Neuronal stem cell (in vitro differentiated cells): ENCODE measurements at places on chromosomes 6 and 20.

GRCh38 chr6:79241228-79241627 lies 6.7 kb upstream of the HMGN3 start:
- H3K4me1 ChIP-seq, result no peaks in the 10 kb centered on the region
- H3K4me3 ChIP-seq, result no peak overlapping the region
- no peak overlapping the region for H3K27ac ChIP-seq
- no peaks in the 10 kb centered on the region for H3K27me3 ChIP-seq
- no peaks in the 10 kb centered on the region for H3K36me3 ChIP-seq

- DNase-seq, result peak; percentile 67
- H3K4me1 ChIP-seq, result no peaks in the 10 kb centered on the region
- peak overlapping the region; percentile 82 for H3K4me3 ChIP-seq
- peak overlapping the region; percentile 91 for H3K27ac ChIP-seq
Measured at GRCh38 chr6:27873021-27873940, 38.9 kb downstream of the OR2B2 start.

GRCh38 chr20:58482416-58482815 lies 32.8 kb downstream of the APCDD1L start:
- no peaks in the 10 kb centered on the region for H3K27me3 ChIP-seq
- no peak for DNase-seq
- H3K4me1 ChIP-seq, result no peaks in the 10 kb centered on the region
- H3K36me3 ChIP-seq, result no peaks in the 10 kb centered on the region

DNA sequence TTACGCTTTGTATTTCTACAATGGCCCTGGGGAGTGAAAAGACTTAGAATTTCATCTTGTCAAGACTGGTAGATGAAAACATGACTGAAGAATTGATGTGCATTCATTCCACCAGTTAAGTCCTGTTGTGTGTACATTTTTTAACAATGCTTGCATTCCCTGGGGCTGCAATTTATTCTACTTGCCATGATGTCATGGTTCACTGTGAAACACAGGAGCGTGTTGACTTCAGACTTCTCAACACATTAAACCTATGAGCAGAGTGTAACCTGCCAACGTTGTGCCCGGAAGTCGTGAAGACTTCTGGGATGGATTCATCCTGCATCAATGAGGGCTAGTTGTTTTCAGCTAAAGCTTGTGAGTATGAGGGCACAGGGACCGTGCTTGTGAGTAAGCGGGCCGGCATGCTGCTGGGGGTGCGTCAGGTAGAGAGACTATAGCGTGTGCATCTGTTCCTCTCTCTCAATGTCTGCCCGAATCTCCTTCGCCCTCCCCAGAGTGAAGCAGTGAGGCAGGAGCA lies 26.3 kb upstream of the RIMS4 start:
- no peak overlapping the region for H3K27ac ChIP-seq
- peaks cover 2% of the 10 kb centered on the region for H3K4me1 ChIP-seq
- DNase-seq, result no peak
- no peaks in the 10 kb centered on the region for H3K36me3 ChIP-seq

- no peak within 1 kb of the TSS for H3K27ac ChIP-seq
- DNase-seq, result peak; percentile 78
- peaks cover 96% of the 10 kb centered on the region for H3K27me3 ChIP-seq
- peaks cover 6% of the 10 kb centered on the region for H3K4me1 ChIP-seq
- no peaks in the 10 kb centered on the region for H3K36me3 ChIP-seq
- peak within 1 kb of the TSS; percentile 93 for H3K4me3 ChIP-seq
Measured at GRCh38 chr20:58850693-58851174, at the start of gene GNAS-AS1. TSS of gene GNAS-AS1 (minus strand) at chr20:58850902.

GRCh38 chr20:52425701-52426100 lies 234.1 kb upstream of the ZFP64 start:
- no peak overlapping the region for H3K27ac ChIP-seq
- H3K4me3 ChIP-seq, result no peak overlapping the region
- H3K4me1 ChIP-seq, result no peaks in the 10 kb centered on the region
- no peaks in the 10 kb centered on the region for H3K27me3 ChIP-seq

- peaks cover 1% of the 10 kb centered on the region for H3K4me1 ChIP-seq
- no peak overlapping the region for H3K27ac ChIP-seq
- no peak for DNase-seq
- H3K27me3 ChIP-seq, result no peaks in the 10 kb centered on the region
- no peak overlapping the region for H3K4me3 ChIP-seq
Measured at GRCh38 chr6:45599053-45599452, 221.3 kb upstream of the SUPT3H start.

DNA sequence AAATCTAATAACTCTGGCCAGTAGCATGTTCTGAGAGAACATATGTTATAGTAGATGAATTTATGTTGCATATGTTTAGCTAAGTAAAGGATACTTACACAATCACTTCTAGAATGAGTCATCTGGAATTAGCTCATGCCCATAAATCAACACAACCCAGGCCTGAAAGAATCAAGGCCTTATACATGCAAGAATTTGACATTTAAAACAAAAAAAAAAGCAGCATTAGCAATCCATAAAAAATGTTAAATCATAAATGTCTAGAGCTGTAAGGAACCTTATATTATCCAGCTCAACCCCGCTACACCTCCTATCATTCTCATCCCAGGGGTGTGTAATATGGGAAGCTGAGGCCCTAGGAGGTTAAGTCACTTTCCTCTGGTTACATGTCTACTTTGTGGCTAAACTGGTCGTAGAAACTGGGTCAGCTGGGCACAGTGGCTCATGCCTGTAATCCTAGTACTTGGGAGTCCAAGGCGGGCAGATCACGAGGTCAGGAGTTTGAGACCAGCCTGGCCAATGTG lies 105.2 kb upstream of the CARMIL1 start:
- H3K27me3 ChIP-seq, result no peaks in the 10 kb centered on the region
- no peak for DNase-seq
- H3K4me3 ChIP-seq, result no peak overlapping the region
- H3K36me3 ChIP-seq, result no peaks in the 10 kb centered on the region
- no peak overlapping the region for H3K27ac ChIP-seq
- H3K4me1 ChIP-seq, result no peaks in the 10 kb centered on the region

DNA sequence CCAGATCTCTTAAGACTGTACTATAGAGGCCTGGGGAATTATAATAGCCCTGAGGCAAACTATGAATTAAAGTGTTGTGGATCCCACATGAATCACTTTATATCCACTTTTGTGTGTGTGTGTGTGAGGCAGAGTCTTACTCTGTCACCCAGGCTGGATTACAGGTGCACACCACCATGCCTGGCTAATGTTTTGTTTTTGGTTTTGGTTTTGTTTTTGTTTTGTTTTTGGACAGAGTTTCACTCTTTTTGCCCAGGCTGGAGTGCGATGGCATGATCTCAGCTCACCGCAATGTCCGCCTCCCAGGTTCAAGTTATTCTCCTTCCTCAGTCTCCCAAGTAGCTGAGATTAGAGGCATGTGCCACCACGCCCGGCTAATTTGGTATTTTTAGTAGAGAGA lies 32.2 kb upstream of the MICB start:
- H3K27me3 ChIP-seq, result peaks cover 78% of the 10 kb centered on the region
- no peak for DNase-seq
- H3K27ac ChIP-seq, result no peak overlapping the region
- H3K4me3 ChIP-seq, result no peak overlapping the region
- no peaks in the 10 kb centered on the region for H3K36me3 ChIP-seq
- H3K4me1 ChIP-seq, result peaks cover 6% of the 10 kb centered on the region

- DNase-seq, result no peak
- no peaks in the 10 kb centered on the region for H3K36me3 ChIP-seq
- no peaks in the 10 kb centered on the region for H3K4me1 ChIP-seq
- no peaks in the 10 kb centered on the region for H3K27me3 ChIP-seq
- no peak overlapping the region for H3K4me3 ChIP-seq
Measured at GRCh38 chr6:88339761-88340160, 173.6 kb upstream of the CNR1 start.

- no peaks in the 10 kb centered on the region for H3K27me3 ChIP-seq
- no peak for DNase-seq
Measured at GRCh38 chr6:24660105-24660504, 6.6 kb downstream of the TDP2 start.

GRCh38 chr6:18601516-18602020 lies 214.4 kb downstream of the RNF144B start:
- no peaks in the 10 kb centered on the region for H3K27me3 ChIP-seq
- no peak overlapping the region for H3K27ac ChIP-seq
- H3K4me3 ChIP-seq, result peak overlapping the region; percentile 31

- peaks cover 68% of the 10 kb centered on the region for H3K27me3 ChIP-seq
- H3K36me3 ChIP-seq, result no peaks in the 10 kb centered on the region
- no peak for DNase-seq
- peaks cover 6% of the 10 kb centered on the region for H3K4me1 ChIP-seq
Measured at GRCh38 chr6:166308769-166309589, 787 bp upstream of the PRR18 start.

- H3K27me3 ChIP-seq, result no peaks in the 10 kb centered on the region
- no peaks in the 10 kb centered on the region for H3K4me1 ChIP-seq
- H3K36me3 ChIP-seq, result no peaks in the 10 kb centered on the region
- DNase-seq, result no peak
- H3K4me3 ChIP-seq, result no peak overlapping the region
- no peak overlapping the region for H3K27ac ChIP-seq
Measured at GRCh38 chr6:62043084-62043483, 242.9 kb downstream of the KHDRBS2 start.

DNA sequence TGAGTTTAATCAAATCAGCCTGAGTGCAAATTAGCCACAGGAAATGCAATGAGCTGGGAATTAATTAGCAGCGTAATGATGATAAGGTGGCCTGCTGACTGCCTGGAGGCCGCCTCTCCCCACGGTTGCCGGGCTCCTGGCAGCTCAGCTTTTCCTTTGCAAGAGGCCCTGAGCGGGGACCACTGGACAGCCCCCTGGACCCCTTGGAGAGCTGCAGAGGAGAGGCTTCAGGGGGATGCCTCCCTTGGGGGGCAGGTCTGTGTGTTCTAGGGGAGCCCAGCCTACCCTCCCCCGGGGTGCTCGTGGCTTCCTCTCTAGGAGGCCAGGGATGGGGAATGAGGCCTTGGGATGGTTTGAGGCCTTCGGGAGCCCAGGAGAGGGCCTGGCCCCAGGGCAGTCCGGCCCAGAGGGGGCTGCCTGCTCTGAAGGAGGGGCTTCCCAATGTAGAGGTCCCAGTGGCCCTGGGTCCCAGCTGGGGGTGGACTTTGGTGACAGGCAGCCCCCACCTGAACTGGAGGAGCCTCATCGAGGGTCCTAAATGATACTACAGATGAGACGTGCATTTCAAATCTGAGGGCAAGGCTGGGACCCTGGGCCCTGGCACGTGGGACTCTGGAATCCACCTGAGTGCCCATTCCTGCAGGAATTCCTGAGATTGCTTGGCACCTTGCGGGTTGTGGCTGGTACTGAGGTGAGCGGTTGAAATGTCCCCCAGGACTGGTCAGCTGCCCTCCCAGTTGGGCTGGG lies 66.4 kb upstream of the BHLHE23 start:
- H3K4me1 ChIP-seq, result no peaks in the 10 kb centered on the region
- H3K27ac ChIP-seq, result no peak overlapping the region
- DNase-seq, result no peak
- H3K27me3 ChIP-seq, result peaks cover 57% of the 10 kb centered on the region
- no peak overlapping the region for H3K4me3 ChIP-seq

DNA sequence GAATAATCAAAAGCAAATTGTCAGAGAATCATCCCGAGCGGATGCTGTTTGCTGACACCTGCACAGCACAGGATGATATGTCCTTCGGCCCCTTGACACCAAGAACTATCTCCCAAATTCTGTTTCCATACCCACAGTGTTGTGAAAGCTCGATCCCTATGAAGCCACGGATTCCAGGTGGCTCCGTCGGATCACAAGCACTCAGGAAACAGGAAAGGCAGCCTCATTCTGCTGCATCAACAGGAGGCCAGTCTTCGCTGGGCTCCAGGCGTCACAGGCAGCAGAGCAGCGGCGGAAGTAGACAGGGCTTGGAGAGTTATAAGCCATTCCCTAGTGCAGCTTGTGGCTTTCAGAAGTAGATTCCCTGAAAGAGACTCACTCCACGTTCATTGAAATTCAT lies 342.3 kb downstream of the C6orf118 start:
- no peaks in the 10 kb centered on the region for H3K27me3 ChIP-seq
- H3K4me1 ChIP-seq, result no peaks in the 10 kb centered on the region
- no peak for DNase-seq
- no peak overlapping the region for H3K27ac ChIP-seq
- no peak overlapping the region for H3K4me3 ChIP-seq

GRCh38 chr6:44441091-44441855 lies 53.8 kb downstream of the CDC5L start:
- H3K36me3 ChIP-seq, result peaks cover 2% of the 10 kb centered on the region
- no peaks in the 10 kb centered on the region for H3K27me3 ChIP-seq
- H3K4me3 ChIP-seq, result no peak overlapping the region
- no peak overlapping the region for H3K27ac ChIP-seq

- peaks cover 3% of the 10 kb centered on the region for H3K4me1 ChIP-seq
- H3K4me3 ChIP-seq, result no peak overlapping the region
- H3K27me3 ChIP-seq, result no peaks in the 10 kb centered on the region
- H3K36me3 ChIP-seq, result no peaks in the 10 kb centered on the region
Measured at GRCh38 chr6:13181393-13181792, 146.9 kb downstream of the TBC1D7 start.

- H3K27me3 ChIP-seq, result no peaks in the 10 kb centered on the region
- peaks cover 37% of the 10 kb centered on the region for H3K4me1 ChIP-seq
- H3K27ac ChIP-seq, result peak overlapping the region; percentile 68
- no peaks in the 10 kb centered on the region for H3K36me3 ChIP-seq
- DNase-seq, result no peak
Measured at GRCh38 chr20:32560989-32561830, 23.9 kb downstream of the NOL4L start.

DNA sequence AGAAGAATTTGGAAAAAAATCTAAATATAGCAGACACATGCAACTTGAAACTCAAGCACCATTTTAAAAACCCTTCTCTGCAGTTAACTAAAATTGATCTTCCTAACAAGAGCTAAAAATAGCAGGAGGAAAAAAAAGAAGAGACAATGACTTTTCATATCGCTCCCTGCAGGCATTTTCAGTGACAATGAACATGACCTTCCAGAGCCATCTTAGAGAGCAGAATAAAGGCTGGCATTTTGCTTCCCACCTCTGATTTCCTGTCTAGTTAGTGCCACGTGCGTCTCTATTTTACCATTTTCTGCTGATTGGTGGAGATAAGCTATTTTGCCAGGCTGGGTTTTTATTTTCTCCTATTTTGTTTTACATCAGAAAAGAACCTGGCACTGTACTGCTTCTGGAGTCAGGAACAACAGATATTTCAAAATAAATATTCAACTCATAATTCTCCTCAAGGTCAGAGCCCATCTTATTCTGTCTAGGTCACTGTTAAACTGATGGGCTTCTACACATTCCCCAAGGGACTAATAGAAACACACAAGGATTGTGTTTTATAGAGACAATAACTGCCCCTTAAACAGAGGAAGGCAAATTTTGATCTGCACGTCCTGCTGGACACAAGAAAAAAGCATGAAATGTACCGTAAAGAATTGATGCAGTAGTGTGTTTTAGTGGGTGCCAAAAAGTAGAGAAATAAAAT lies 70.2 kb upstream of the ENPP5 start:
- H3K27ac ChIP-seq, result no peak overlapping the region
- no peaks in the 10 kb centered on the region for H3K27me3 ChIP-seq
- H3K36me3 ChIP-seq, result no peaks in the 10 kb centered on the region
- H3K4me1 ChIP-seq, result no peaks in the 10 kb centered on the region

GRCh38 chr6:20033697-20034407 lies 178.4 kb downstream of the MBOAT1 start:
- H3K36me3 ChIP-seq, result no peaks in the 10 kb centered on the region
- no peak overlapping the region for H3K27ac ChIP-seq
- no peaks in the 10 kb centered on the region for H3K27me3 ChIP-seq
- DNase-seq, result no peak
- peaks cover 9% of the 10 kb centered on the region for H3K4me1 ChIP-seq
